Fibroblast of villous mesenchyme (primary cell): ENCODE measurements at places on chromosomes 12 and 14. TPM values are rescaled to one million over a fixed set of nuclear protein-coding genes. Genes with fewer than 3 reads are reported as not detected.

The IRAK3 gene
- 2.6 and 3.0 TPM in 2 replicates for total RNA-seq

GRCh38 chr12:6327229-6328041, 14.4 kb downstream of the TNFRSF1A start:
- no peak for DNase-seq

DNA sequence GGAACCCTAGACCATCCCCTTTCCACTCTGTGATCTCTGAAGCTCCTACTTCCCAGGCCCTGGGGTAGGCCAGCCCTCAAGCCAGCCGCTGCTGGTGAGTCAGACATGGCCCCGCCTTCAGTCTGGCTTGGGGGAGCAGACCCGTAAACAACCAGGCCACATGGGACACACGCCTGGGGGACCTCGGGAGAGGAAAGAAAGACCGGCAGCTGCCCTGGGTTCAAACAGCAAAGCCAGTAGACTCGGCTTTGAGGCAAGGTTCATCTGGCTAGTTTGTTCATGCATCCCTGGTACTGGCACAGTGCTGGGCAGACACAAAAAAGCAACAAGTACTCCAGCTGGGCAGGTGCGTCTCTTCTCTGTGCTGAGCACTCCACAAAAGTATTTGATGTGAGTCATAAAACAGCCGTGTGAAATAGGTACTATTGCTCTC, 101.9 kb downstream of the SETD3 start:
- peak; percentile 48 for DNase-seq

GRCh38 chr12:61810486-61810885, 449.7 kb upstream of the USP15 start:
- no peak for DNase-seq

The ARHGAP9 gene
- under 0.01 TPM in 2 replicates for total RNA-seq

The MLH3 gene
- total RNA-seq: 21.6 and 25.9 TPM in 2 replicates

DNA sequence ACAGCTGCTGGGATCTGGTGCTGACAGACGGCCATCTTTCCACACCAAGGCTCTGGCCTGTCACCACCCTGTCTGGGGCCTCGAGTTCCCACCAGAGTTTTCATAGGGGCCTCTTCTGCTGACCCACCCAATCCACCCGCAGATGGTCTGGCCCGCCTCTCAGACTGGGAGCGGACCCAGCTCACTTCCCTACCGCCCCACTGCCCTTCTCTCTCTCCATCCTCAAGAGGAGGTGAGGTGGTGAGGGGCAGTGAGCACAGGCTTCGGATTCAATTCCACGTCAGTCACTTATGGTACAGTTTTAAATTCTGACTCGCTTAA, 12.3 kb upstream of the RPS6KL1 start:
- no peak for DNase-seq

GRCh38 chr12:81206429-81206828, 128.6 kb downstream of the ACSS3 start:
- no peak for DNase-seq

GRCh38 chr12:12774791-12775190, 10.7 kb upstream of the APOLD1 start:
- DNase-seq: no peak

- DNase-seq: peak; percentile 27
These were observed 4.8 kb downstream of the TOGARAM1 start for GRCh38 chr14:44966601-44967336.

The TCTN2 gene
- total RNA-seq: 12.2 and 13.0 TPM in 2 replicates

DNA sequence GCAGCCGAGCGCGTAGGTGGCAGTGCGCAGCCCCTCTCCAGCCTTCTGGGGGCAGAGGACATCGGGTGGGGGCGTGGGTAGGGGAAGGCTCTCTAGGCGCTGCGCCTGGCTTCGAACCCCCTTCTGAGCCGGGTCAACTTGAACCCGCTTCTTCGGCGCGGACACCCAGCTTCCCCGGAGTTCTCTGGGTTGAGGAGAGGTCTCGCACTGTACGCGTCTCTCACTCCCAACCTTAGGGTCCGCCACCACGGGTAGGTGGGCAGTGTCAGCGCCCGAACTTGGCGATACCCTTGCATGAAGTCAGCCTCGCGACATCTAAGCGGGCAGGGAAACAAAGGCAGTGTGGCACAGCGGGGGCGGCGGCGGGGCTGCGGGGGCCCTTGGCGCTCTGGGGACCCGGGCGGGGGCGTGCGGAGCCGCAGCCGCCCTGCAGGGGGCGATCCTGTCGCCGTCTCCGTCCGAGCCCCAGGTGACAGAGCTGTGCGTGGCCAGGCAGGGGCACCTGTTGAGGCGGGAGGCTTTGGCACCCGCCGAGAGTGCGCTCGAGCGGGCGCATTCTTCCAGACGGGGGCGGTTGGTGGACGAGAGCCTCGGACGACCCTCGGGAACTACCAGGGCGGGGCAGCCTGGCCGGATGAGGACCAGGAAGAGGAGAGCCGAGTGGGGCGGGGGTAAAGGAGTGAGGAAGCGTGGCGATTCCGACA, 1.1 kb downstream of the GALNT16 start:
- DNase-seq: no peak

GRCh38 chr12:120849765-120850164, 54.4 kb downstream of the SPPL3 start:
- DNase-seq: peak; percentile 61

The AMDHD1 gene
- not detected in 2 replicates for total RNA-seq

The PLD4 gene
- under 0.01 TPM in 1 of 2 replicates, not detected in the other for total RNA-seq

The GRIP1 gene
- 0.32 and 1.7 TPM in 2 replicates for total RNA-seq
